ENCODE measurements at places on chromosomes 12 and 14.

- DNase-seq = no peak
Measured at GRCh38 chr14:91143862-91144261, 30.0 kb downstream of the DGLUCY start.

DNA sequence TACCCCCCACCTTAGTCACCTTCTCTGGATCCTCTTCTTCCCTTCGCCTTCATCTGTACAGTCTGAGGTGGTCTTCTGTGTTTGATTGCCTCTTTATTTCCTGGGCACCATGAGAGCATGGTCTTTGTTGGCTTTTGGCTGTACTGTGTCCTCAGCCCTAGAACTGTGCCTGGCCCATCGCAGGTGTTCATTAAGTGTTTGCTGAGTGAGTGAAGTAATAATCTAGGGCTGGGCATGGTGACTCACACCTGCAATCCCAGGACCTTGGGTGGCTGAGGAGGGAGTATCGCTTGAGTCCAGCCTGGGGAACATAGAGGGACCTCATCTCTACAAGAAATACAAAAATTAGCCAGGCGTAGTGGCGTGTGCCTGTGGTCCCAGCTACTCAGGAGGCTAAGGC is 13.9 kb downstream of the ALDH2 start:
- DNase-seq = no peak

DNA sequence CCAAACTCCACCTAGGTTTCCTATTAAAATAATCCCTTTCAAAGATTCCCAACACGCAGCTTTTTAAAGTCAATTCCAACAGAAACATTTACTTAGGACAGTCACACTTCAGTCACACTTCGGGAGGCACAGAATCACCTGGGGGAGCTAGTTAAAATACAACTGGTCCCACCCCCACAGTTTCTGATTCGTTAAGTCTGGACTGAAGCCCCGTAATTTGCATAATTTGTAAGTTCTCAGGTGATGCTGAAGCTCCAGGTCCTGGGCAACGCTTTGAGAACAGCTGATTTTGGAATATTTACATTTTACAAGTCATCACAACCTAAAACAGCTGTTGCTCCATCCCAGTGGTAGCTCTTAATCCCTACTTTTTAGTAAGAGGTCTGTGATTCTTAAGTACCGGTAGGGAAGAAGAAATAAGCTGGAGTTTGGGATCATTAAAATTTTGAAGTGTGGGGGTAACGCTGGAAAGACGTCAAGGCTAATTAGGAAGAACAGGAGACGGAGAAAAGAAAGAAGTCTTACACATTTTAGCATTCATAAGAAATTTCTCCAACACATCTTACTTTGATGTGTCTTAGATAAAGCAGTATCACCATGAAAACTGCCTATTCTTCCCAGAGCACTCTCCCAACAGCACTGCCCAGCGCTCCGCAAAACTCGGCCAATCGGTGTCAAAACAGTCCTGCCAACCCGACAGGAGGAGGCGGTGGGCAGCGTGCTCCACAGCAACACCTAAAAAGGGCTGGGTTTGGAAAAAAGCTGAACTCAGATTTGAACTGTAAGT is 1.1 kb downstream of the IPO8 start:
- no peak for DNase-seq

DNA sequence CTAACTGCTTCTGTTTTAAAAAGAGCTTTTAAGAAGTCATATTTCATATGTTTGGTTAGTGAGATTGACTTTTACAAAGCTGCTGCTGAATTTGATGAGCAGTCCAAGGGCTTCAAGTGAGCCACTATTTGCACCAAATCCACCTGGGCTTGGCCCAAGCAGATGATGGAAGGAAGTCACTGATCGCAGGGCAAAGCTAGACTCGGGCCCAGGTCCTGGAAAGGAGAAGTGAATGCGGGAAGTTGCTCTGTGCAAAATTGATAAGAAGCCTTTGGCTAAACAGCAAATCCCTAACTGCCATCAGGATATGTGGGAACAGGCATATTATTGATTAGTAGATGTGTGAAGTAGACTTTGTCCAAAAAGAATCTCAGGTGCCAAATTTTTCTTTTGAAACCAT is 30.5 kb downstream of the PLXNC1 start:
- DNase-seq = no peak

- no peak for DNase-seq
Measured at GRCh38 chr12:91040096-91040755, 17.6 kb downstream of the KERA start.

- DNase-seq = no peak
Measured at GRCh38 chr12:45368841-45369489, 153.1 kb downstream of the ANO6 start.
